ENCODE measurements at places on chromosomes 16 and 17. TPM values are rescaled to one million over a fixed set of nuclear protein-coding genes. Genes with fewer than 3 reads are reported as not detected.

- no peak overlapping the region for H3K4me3 ChIP-seq
- H3K27me3 ChIP-seq: no peaks in the 10 kb centered on the region
- no peak for DNase-seq
- peaks cover 10% of the 10 kb centered on the region for H3K4me1 ChIP-seq
- peaks cover 12% of the 10 kb centered on the region for H3K36me3 ChIP-seq
- peak overlapping the region; percentile 16 for H3K27ac ChIP-seq
Observed at GRCh38 chr17:3502466-3502865, 26.7 kb downstream of the ASPA start.

GRCh38 chr17:1011760-1012735, 15.1 kb downstream of the TIMM22 start:
- H3K36me3 ChIP-seq: no peaks in the 10 kb centered on the region
- H3K4me3 ChIP-seq: no peak overlapping the region
- no peaks in the 10 kb centered on the region for H3K27me3 ChIP-seq
- no peaks in the 10 kb centered on the region for H3K4me1 ChIP-seq

GRCh38 chr17:79793924-79794304, 3.0 kb downstream of the CBX8 start:
- no peak overlapping the region for H3K27ac ChIP-seq
- H3K4me3 ChIP-seq: peak overlapping the region; percentile 69
- DNase-seq: no peak
- H3K36me3 ChIP-seq: peaks cover 3% of the 10 kb centered on the region
- H3K27me3 ChIP-seq: peaks cover 82% of the 10 kb centered on the region
- peaks cover 37% of the 10 kb centered on the region for H3K4me1 ChIP-seq

The SPNS2 gene
- 3.8 TPM for total RNA-seq

- peaks cover 3% of the 10 kb centered on the region for H3K36me3 ChIP-seq
- H3K4me1 ChIP-seq: peaks cover 38% of the 10 kb centered on the region
- no peak for DNase-seq
- H3K4me3 ChIP-seq: no peak overlapping the region
- H3K27me3 ChIP-seq: peaks cover 34% of the 10 kb centered on the region
Observed at GRCh38 chr16:53911513-53911912, 207.6 kb downstream of the FTO start.

GRCh38 chr17:43745541-43745940, 13.1 kb downstream of the SOST start:
- DNase-seq: no peak
- no peak overlapping the region for H3K4me3 ChIP-seq
- peaks cover 9% of the 10 kb centered on the region for H3K4me1 ChIP-seq
- H3K36me3 ChIP-seq: no peaks in the 10 kb centered on the region

The CBX2 gene
- total RNA-seq: 95.4 TPM

The GIT1 gene
- total RNA-seq: 89.3 TPM

DNA sequence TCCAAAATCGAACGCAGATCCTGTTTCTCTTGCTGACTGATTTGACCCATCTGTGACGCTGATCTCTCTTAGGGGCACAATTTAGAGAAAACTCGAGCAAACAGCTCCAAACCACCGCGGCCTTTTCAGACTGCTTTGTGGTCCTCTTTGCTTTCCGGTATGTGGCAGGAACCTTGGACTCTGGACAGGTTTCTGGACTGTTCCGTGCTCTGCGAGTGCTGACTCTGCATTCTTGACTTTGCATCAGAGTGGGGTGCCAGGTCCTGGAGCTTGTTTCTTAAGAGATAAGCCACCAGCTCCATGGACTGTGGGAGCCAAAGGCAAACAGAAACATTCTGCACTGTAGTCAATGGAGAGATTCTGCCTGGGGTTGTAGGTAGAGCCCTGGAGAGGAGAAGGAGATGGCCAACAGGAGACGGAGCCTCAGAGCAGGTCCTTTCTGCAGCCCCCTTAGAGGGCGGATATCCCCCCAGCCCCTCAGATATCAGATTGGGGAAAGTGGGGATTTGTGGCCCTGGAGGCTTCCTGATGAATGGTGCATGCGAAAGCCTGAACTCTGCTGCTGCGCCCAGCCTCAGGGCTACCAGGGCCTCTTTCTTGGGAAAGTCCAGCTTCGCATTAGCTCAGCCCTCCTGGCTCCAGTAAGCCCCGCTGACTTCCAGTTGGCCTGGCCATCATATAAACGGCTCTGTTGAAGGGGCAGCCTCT, 65.6 kb downstream of the WIPI1 start:
- no peak overlapping the region for H3K4me3 ChIP-seq
- peak overlapping the region; percentile 35 for H3K27ac ChIP-seq
- H3K27me3 ChIP-seq: no peaks in the 10 kb centered on the region
- no peak for DNase-seq

DNA sequence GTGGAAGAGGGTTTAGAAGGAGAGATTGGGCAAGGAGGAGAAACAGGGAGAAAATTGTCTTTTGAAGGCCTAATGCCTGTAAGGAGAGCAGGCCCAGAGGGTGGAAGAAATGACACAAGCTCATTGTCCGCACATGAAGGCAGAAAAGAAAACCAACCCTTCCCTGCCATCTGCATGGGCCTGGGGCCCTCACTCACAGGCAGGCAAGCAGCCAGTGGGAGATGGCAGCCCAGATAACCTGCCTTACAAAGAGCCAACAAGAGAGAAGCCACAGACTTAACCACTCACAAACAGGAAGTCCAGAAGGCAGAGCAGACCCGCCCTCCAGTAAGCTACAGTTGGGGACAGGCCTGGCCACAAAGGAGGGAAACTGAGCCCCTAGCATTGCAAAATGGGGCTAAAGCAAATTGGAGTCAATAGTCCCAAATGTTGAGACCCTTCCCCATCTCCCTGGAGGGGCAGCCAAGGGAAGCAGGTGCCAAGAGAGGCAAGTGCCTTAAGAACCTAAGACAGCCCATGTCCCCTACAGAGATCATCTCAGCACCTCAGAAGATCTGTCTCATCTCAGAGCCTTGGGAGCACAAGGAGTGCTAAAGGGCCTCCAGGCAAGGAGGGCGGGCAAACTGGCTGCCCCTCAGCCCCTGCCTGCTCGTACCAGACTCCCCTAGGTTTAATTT, 7.3 kb upstream of the TSPOAP1 start:
- peaks cover 19% of the 10 kb centered on the region for H3K4me1 ChIP-seq
- no peak for DNase-seq
- no peaks in the 10 kb centered on the region for H3K27me3 ChIP-seq

DNA sequence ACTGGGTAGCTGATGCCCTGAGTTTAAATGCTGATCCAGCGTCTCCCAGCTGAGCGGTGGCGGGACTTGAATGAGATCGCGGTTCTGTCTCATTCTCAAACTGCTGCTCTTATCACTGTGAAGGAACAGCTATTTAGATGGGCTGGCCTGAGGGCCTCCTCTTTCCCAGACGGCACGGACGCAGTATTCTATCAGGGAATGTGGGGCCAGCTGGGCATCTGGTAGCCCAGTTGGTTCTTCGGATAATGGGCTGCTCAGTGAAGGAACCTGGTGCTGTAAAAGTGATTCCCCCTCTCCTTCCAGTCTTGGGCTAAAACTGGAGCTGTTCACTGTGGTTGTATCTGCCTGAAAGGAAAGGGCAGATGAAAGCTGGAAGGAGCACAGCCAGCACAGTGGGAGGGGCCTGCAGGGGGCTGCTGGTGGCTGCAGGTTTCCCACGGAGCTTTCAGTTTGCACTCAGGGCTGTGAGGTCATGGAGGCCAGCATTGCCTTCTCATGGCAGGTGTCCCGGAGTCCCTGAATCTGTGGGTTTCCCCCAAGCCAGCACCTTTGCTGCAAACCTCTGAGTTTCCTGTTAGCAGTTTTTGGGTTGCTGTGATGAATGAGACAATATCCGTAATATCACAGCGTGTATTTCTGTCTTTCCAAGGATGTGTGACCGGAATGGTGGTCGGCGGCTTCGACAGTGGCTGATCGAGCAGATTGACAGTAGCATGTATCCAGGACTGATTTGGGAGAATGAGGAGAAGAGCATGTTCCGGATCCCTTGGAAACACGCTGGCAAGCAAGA, 3.6 kb downstream of the IRF8 start:
- H3K27ac ChIP-seq: no peak overlapping the region
- no peak for DNase-seq
- H3K4me3 ChIP-seq: no peak overlapping the region
- H3K4me1 ChIP-seq: peaks cover 9% of the 10 kb centered on the region
- no peaks in the 10 kb centered on the region for H3K36me3 ChIP-seq

GRCh38 chr17:19492141-19492540, 41.5 kb upstream of the SLC47A1 start:
- H3K4me1 ChIP-seq: no peaks in the 10 kb centered on the region
- H3K27ac ChIP-seq: no peak overlapping the region
- H3K27me3 ChIP-seq: no peaks in the 10 kb centered on the region
- H3K4me3 ChIP-seq: no peak overlapping the region
- DNase-seq: no peak

The IRX5 gene
- 12.7 TPM for total RNA-seq

DNA sequence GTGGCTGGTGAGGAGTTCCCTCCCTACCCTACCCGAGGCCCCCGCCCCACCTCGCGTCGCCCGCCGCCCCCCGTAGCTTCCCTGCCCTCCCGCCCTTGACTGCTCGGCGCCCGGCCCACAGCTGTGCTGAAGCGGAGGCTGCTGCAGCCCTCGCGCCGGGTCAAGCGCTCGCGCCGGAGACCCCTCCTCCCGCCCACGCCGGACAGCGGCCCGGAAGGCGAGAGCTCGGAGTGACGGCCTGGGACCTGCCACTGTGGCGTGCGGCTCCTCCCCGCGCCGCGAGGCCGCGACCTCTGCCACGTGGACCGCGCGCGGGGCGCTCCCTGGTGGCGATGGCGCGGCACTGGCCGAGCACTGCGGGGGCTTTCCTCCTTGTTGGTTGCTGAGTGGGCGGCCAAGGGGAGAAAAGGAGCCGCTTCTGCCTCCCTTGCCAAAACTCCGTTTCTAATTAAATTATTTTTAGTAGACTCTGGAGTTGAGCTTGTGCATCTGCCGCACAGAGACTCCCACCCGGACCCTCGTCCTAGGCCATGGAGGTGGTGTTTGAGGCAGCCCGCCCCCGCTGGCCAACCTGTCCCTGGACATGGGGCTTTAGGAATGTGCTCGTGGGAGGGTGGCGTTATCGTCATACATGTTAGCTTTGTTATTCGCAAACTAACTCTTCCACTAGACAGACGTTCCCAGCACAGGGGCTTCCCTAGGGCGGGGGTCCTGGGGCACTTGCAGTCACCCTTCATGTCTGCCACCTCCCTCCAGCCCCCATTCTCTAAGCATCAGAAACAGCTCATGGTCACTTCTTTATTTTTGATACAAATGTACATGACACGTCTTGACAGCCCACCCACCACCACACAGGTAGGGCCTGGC, 4.4 kb downstream of the TP53I13 start:
- peak; percentile 78 for DNase-seq
- H3K27ac ChIP-seq: no peak overlapping the region
- peak overlapping the region; percentile 78 for H3K4me3 ChIP-seq
- no peaks in the 10 kb centered on the region for H3K36me3 ChIP-seq
- H3K27me3 ChIP-seq: peaks cover 11% of the 10 kb centered on the region
- peaks cover 23% of the 10 kb centered on the region for H3K4me1 ChIP-seq

The SSTR5 gene
- total RNA-seq: not detected

DNA sequence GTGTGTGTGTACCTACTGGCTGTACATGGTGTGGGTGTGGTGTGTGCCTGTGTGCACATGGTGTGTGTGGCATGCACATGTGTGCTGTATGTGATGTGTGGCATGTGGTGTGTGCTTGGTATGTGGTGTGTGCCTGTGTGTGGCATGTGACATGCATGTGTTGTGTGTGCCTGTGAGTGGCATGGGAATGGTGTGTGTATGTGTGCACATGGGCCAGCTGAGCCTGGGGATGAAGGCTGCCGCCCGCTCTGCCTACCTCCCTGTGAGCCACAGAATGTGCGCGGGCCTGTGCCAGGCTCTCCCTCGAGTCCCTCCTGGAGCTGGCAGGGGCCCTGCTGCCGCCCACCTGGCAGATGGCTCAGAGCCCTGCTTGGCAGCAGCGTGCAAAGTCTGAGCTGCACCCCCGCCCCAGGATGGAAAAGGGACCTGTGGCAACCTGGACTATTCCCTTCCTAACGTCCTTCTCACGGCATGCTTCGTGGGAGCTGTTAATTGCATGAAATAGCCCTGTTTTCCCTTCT, 9.3 kb downstream of the PRSS27 start:
- peaks cover 5% of the 10 kb centered on the region for H3K27me3 ChIP-seq
- H3K27ac ChIP-seq: no peak overlapping the region
- H3K36me3 ChIP-seq: no peaks in the 10 kb centered on the region
- H3K4me1 ChIP-seq: no peaks in the 10 kb centered on the region

The TM4SF5 gene
- total RNA-seq: not detected

The NPIPB9 gene
- total RNA-seq: 3.7 TPM

DNA sequence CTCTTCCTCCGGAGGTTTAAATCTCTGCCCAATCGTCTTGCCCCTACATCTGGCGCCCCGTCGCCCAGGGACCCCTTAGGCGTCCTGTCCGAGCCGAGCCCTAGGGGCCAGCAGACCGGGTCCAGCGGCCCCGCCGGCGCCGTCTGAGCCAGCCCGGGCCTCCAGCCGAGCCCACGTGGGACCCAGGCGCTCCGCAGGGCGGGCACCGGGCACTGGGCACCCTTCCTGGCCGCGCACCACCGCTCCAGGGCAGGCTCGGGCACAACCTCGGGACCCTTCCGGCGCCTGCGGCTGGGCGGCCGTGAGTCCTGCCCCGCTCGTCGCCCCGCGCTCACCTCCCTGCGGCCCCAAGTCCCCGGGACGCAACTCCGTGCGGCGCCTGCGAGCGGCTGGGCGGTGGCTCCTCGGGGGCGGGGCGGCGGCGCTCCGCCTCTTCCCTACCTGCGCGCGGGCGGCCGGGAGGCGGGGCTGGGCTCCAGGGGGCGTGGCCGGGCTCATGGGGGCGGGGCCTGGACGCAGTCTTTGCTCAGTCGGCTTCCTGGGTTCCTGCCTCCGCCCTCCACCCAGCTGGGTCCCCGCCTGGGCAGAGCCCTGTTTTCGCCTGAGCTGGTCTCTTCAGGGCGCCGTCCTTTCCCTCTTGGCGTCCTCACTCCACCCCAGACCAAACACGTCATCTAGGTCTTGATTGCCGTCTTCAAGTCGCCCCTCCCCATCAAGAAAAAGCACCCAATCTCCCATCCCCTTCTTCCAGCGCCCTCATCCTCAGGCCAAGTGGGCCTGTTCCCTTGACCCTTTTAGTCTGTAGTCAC, at the start of gene RHBDF2:
RHBDF2 (minus strand) TSS at position 406 of the 809 bp plus-strand sequence. CDS start 19,899 bp downstream, outside the sequence.
- peaks cover 49% of the 10 kb centered on the region for H3K27me3 ChIP-seq
- peak within 1 kb of the TSS; percentile 83 for H3K27ac ChIP-seq
- H3K4me1 ChIP-seq: peaks cover 17% of the 10 kb centered on the region
- peak; percentile 71 for DNase-seq

- H3K27me3 ChIP-seq: no peaks in the 10 kb centered on the region
- DNase-seq: no peak
- no peak overlapping the region for H3K4me3 ChIP-seq
- H3K27ac ChIP-seq: no peak overlapping the region
Observed at GRCh38 chr16:63372815-63373214, 1336.6 kb upstream of the CDH8 start.

DNA sequence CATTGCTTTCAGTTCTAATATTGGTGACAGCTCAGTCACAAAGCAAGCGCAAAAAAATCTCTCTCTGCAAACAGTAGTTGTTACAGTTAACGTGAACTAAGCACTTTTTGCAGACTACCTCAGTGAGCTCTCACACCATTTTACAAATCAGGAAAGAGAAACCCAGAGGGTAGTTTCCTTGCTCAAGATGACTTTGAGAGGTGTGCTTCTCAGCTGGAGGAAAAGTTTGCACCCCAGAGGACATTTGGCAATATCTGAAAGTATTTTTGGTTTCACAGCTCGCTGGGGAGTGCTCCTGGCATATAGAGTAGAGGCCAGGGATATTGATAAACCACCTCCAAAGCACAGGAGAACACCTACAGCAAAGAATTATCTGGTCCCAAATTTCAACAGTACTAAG, 741.1 kb upstream of the EEF2KMT start:
- no peaks in the 10 kb centered on the region for H3K36me3 ChIP-seq
- no peak overlapping the region for H3K4me3 ChIP-seq
- peaks cover 25% of the 10 kb centered on the region for H3K27me3 ChIP-seq

Measured in neural crest cell (in vitro differentiated cells).